Thyroid gland (tissue), 4 donors: ENCODE measurements at places on chromosomes 12 and 14. TPM values are rescaled to one million over a fixed set of nuclear protein-coding genes. Genes with fewer than 3 reads are reported as not detected.

DNA sequence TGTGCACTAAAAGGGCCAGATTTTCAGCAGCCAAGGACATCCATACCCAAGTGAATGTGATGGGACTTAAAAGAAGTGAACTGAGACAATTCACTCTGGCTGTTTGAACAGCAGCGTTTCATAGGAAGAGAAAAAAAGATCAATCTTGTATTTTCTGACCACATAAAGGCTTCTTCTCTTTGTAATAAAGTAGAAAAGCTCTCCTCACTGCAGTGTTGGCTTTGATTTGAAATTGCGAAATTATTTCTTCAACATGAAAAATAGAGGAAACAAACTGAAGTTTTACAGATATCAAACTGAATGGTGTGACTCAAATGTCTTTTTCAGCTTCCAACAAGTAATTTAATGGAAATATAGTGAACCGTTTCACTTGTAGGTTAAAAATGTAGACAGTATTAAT lies 11.3 kb upstream of the KCNMB4 start:
- DNase-seq, result no peak

The CLSTN3 gene
- total RNA-seq, result 53.4 TPM

GRCh38 chr14:72590577-72590976 lies 303.3 kb downstream of the DPF3 start:
- no peak for DNase-seq

GRCh38 chr12:62251609-62251958 lies 8.6 kb upstream of the USP15 start:
- DNase-seq, result no peak

GRCh38 chr14:73723797-73724661 lies 9.8 kb upstream of the PNMA1 start:
- peak; percentile 39 for DNase-seq

GRCh38 chr14:100980823-100981222 lies 77.3 kb upstream of the RTL1 start:
- no peak for DNase-seq

DNA sequence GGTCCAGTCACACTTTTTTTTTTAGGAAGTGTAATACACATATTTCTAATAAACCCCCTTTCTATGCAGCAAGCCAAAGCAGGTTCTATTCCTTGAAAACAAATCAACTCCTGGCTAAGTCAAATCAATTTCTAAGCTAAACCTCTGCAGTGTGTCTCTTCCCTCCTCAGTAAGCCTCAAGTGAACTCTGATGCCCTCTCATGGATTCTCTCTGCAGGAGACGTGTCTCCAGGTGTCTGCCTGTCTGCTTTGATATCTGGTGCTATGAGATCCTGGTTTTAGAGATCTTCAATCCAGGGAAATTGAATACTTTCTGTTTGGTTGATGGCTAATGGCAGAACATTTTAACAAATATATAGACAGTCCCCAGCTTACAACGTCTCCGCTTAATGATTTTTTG lies 791.7 kb downstream of the AACS start:
- DNase-seq, result no peak

The HOXC12 gene
- not detected for total RNA-seq

The HOXC10 gene
- total RNA-seq, result not detected

DNA sequence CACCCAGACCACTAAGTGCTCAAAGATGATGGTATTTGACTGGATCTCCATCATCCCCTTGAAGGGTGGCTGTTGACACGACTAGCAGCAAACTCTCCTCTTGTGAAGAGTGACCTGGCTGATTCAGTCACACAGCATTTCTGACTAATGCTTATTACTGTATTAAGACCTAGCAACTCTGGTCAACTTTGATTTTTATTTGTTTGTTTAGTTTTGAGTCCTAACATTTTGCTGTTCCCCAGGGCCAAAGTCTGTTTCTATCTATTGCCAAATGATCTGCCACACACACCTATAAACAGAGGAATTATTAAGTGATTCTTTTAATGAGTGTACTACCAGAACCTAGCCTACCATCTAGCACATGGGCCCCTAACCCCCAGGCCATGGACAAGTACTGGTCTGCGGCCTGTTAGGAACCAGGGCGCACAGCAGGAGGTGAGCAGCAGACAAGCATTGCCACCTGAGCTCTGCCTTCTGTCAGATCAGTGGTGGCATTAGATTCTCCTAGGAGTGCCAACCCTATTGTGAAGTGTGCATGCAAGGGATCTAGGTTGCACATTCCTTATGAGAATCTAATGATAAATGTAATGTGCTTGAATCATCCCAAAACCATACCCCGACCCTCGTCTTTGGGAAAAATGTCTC lies 120.0 kb downstream of the RPS6KA5 start:
- no peak for DNase-seq

GRCh38 chr12:1553536-1553935 lies 40.8 kb downstream of the FBXL14 start:
- peak; percentile 62 for DNase-seq

The SPX gene
- total RNA-seq, result 33.6 TPM

GRCh38 chr14:63388766-63389431 lies 70.2 kb upstream of the GPHB5 start:
- DNase-seq, result peak; percentile 71

- no peak for DNase-seq
These were observed 23.9 kb downstream of the RBM19 start for GRCh38 chr12:113942209-113942608.

DNA sequence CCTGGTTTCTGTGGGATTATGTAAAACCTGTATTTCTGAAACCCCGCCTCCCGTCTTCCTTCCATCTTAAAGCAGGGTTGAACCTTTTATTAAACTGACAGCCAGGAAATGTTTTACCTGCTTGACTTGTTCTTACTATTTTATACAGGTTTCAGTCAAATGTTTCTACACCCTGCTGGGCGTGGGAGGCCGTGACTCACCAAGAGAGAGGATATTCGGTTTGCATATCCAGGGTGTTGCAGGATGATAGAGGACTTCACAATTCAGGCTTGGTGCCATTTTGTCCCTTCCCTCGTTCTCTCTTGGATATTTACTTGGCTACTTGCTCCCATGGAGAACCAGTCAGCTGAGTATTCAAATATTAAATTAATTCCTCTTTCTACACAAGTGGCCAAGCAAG lies 69.7 kb downstream of the ARF6 start:
- DNase-seq, result peak; percentile 21

The GLT8D2 gene
- 33.9 TPM for total RNA-seq

The MYRFL gene
- total RNA-seq, result not detected

- peak; percentile 9 for DNase-seq
These were observed 46.8 kb downstream of the TMEM117 start for GRCh38 chr12:43882578-43883178.

The LAG3 gene
- total RNA-seq, result 0.13 TPM

DNA sequence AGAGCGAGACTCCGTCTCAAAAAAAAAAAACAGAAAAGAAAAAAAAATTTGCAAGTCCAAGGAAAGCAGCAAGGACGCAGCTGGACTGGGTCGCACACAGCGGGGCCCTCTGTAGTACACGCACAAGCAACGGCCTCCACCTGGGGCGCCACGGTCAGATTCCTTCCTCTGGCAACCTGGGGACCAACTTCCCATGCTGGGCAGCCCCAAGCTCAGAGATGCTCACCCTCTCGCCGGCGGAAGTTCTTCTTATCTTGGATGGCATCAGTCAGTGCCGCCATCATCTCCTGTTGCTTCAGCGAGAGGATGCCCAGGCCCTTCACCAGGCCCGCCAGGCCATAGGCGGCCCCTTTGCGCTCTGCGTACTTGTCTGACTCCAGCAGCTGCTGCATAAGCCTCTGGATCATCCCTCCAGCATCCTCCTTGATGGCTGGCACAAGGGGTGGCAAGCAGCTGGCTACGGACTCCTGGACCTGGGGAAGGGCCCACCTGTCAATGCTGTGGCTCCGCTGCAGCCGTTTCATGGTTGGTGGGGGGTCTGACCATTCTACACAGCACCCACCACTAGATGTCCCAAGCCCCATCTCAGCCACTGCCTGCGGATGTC lies 34.5 kb upstream of the RAB35 start:
- DNase-seq, result no peak

The FIGNL2 gene
- 0.45 TPM for total RNA-seq

The TMPRSS12 gene
- total RNA-seq, result not detected

DNA sequence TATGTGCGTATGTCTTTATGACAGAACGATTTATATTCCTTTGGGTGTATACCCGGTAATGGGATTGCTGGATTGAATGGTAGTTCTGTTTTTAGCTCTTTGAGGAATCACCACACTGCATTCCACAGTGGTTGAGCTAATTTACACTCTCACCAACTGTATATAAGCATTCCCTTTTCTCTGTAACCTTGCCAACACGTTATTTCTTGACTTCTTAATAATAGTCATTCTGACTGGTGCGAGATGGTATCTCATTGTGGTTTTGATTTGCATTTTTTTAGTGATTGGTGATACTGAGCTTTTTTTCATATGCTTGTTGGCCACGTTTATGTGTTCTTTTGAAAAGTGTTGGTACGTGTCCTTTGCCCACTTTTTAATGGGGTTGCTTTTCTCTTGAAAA lies 49.7 kb downstream of the FRS2 start:
- no peak for DNase-seq

DNA sequence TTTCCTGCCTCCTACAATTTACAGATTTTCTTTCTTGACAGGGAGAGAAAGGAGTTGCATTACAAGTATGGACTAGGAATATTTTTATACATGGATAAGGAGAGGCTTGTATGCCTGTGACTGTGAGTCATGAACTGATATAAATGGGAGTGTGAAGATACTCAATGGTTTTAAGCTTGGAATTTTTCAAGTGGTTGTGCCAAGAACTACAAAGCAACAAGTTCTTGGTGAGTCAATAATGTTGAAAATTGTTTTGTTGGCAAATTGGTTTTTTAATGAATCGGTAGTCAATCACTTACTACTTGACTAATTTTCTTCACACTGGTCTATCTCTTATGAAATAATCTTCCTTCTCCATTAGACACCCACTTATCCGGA lies 58.9 kb upstream of the HMGA2 start:
- DNase-seq, result no peak

DNA sequence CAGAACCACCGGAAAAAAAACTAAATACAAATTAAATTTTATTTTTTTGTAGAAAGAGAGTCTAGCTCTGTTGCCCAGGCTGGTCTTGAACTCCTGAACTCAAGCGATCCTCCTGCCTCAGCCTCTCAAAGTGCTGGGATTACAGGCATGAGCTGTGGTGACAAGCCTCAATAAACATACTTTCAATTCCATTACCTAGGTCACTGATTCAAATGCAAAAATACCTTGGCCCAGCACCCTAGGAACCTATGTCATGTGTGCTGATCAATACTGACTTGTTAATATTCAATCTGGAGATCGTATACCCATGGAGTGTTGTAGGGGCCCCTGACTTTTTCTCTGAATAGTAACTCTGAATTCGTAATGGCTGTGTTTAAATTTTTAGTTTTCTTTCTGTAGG lies 7.1 kb upstream of the TMEM30B start:
- no peak for DNase-seq

The CKB gene
- 190 TPM for total RNA-seq

DNA sequence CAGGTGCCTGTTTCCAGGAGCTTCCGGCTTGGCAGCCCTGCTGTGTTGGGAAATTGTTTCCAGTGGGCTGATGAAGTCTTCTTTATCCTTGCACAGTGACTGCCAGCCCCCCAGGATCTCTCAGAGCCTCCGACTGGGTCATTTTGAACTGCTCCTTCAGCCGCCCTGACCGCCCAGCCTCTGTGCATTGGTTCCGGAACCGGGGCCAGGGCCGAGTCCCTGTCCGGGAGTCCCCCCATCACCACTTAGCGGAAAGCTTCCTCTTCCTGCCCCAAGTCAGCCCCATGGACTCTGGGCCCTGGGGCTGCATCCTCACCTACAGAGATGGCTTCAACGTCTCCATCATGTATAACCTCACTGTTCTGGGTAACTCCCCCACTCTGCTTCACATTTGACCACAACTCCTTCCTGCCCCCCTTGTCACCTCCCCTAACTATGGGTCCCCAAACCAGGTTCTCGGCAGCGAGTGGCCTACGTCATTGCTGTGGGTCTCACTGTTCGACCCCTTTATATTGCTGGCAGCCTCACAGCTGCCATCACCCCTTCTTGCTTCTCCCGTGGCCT lies 2.3 kb downstream of the LAG3 start:
- DNase-seq, result no peak

- DNase-seq, result no peak
These were observed 483.4 kb downstream of the LRFN5 start for GRCh38 chr14:42090122-42090521.

GRCh38 chr14:44041700-44042099 lies 465.4 kb downstream of the FSCB start:
- no peak for DNase-seq

GRCh38 chr14:30162066-30162465 lies 234.4 kb upstream of the PRKD1 start:
- DNase-seq, result no peak

GRCh38 chr14:104885973-104886689 lies 21.1 kb downstream of the CEP170B start:
- DNase-seq, result no peak

- DNase-seq, result no peak
These were observed 41.2 kb downstream of the TMEM116 start for GRCh38 chr12:111971800-111972199.

GRCh38 chr12:78767264-78767981 lies 97.2 kb upstream of the SYT1 start:
- DNase-seq, result no peak

The MDM1 gene
- total RNA-seq, result 33.9 TPM

- no peak for DNase-seq
These were observed 260.9 kb downstream of the ITPR2 start for GRCh38 chr12:26572137-26572536.

DNA sequence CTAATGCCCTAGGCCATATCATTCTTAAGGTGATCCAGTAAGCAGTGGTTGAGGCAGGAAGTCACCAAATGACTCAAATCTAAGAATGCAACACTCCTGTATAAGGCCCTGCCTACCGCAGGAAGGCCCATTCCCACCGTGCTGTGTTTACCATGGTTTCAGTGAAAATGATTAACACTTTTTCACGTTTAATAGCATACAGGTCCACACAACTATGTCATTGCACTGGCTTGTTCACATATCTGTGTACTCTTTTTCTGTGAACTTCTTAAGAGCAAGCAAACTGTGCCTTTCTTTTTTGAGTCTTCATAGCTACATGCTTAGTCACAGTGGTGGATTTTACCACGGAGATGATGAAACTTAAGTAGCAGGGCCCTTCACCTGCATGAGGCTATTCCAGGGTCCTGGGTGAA lies 214.9 kb downstream of the CNTN1 start:
- no peak for DNase-seq

DNA sequence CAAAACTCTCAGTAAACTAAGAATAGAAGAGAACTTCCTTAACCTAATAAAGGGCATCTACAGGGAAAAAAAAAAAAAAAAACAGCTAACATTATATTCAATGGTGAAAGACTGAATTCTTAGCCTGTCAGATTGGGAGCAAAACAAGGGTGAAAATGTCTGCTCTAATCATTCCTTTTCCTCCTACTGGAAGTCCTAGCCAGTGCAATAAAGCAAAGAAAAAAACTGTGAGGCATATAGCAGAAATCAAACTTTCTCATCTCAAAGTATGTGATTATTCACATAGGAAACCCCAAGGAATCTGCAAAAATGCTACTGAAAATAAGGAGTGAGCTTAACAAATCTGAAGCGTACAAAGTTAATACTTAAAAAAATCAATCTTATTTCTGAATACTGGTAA lies 170.7 kb downstream of the NUAK1 start:
- DNase-seq, result no peak

DNA sequence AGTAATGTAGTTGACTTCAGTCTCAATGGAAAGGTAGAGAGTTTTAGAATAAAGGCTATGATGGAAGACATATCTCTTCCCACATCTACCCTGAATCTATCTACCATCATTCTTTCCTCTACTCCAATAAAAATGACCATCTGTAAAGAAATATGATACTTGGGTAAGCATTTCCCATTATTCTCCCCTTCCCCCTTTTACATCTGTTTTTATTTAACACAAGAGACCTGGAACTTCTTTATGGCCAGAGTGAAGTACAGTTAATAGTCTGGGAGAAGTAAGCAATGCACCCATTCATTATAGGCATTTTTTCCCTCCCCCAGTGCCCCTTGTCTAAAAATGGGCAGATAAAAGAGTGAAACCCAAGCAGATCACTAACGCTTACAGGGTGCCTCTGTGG lies 6.5 kb downstream of the TPH2 start:
- DNase-seq, result no peak
